ENCODE measurements at places on chromosomes 3 and 15.

- DNase-seq, result no peak
Observed at GRCh38 chr3:52237657-52238172, 1.2 kb downstream of the TWF2 start.

DNA sequence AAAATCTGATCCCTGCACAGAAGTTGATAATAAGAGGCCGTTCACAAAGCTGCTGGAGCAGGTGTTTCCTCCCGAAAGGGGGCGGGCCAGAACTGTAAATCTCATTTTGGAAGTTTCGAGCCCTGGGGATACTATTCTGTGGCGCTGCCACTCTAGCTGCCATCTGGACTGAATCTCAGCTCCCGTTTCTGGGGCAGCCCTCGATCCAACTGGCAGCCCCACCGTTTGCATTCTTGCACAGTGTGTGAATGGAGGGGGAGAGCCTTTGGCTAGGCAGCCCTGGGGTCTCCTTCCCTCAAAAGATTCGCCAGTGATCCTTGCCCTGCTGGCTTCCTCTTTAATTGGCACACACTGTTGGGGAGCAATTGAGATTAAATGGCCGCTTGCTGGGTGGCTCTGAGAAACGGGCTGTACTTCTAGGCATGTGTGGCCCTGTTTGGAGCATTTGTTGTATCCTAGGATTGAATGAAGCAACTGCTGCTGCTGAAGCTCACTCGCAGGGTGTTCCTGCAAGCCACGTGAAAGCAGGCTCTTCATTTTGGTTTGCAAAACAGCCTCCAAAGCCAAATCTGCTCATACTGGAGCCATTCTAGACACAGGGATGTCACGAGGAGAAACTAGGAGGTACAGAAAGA, 57.2 kb upstream of the TOPAZ1 start:
- DNase-seq, result no peak

DNA sequence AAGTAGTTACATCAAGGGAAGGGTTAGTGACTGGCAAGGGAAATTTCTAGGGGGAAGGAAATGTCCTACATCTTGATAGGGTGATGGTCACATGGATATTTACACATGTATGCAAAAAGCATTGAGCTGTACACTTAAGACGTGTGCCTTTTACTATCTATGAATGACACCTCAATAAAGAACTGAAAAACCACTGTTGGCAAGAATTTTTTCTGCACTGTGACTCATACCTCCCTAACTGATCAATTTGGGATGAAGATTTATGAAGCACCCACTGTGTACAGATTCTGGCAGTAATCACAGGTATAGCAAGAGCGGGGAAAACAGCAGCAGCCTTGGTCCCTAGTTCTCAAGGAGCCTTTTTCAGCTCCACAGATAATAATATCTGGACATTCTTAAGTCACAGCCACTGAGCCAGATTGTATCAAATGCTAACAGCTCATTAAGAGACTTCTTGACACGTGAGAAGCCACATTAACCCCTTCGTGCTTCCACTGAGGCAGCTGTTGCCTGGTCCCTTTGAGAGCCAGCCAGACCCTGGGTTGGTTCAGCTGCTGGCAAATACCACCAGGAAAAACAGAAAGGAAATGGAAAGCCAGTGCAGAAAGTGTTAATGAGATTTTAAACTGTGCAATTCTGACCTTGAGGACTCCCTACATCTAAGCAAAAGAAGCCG, 32.0 kb upstream of the GALNT15 start:
- DNase-seq, result no peak

DNA sequence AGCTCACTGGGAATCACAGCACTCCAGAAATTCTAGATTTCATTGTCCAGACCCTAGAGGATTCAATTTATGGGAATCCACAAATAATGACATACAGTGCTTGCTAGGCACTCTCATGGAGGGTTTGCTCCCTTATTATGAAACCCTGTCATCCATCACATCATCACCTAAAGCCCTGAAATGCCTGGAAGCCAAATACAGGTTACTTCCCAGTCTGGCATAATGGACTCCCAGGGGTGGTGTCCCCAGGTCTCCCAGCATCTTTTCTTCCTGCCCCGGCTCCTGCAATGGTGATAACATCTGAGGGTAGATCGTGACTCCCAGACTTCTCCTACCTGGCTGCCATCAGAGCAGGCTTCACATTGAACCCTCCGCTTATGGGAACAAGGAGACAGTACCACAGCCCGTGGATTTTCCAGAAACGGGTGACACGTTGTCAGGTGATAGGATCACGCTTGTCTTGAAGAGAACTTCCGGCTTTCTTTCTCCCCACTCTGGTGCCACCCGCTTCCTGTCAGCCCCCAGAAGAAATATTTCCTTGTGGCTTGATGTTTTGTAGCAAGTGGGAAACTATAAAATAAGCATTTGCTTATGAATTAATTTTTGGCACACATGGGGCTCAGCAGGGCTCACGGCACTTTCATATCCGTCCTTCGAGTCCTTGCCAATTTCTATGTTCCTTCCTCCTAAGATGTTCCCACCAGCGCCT, 238.7 kb upstream of the BHLHE40 start:
- no peak for DNase-seq
